ENCODE measurements at places on chromosomes 5 and 9.

DNA sequence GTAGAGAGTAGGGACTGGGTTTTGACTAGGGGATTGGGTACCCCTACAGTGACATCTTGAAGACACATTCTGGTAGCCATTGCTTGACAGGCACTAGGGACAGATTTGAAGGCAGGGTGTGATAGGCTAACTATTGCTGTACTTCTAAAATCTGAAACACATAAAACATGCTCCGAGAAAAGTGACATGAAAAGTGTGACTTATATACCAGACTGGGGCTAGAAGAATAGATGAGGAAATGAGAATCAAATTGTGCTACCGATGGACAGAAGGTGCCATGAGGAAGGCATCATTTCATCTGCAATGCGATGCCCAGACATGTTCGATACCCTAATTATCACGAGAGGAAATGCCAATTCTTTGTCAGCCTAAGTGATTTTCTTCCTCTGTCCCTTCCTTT lies 475.8 kb downstream of the SPOCK1 start:
- no peak for DNase-seq

GRCh38 chr9:70060883-70061507 lies 17.3 kb downstream of the MAMDC2 start:
- no peak for DNase-seq

GRCh38 chr9:15743512-15743911 lies 190.7 kb downstream of the CCDC171 start:
- no peak for DNase-seq

- DNase-seq = no peak
These were observed 908.2 kb upstream of the CDH10 start for GRCh38 chr5:25552871-25553481.

DNA sequence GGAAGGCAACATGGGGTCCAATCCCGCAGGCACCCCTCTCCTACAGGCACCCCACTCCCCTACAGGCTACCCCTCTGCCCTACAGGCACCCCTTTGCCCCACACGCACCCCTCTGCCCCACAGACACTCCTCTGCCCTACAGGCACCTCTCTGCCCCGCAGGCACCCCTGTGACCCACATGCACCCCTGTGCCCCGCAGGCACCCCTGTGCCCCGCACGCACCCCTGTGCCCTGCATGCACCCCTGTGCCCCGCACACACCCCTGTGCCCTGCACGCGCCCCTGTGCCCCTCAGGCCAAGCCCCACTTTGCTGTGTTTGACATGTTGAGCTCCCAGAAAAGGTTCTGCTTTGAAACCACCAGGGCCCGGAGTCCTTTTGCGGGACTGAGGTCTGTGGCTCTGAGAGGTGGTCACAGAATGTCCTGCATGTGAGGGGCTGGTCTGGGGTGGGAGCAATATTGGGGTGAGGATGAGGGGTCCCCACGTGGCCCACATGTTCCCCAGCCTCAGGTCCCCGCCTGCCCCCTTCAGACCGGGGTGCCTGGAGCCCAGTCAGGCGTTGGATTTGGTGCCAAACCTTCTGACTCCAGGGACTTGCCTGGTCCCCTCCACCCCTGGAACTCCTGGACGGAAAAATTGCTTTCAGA lies 616 bp upstream of the QRFP start:
- DNase-seq = no peak

- peak; percentile 65 for DNase-seq
These were observed 1.8 kb downstream of the PTGER4 start for GRCh38 chr5:40681363-40682153.

GRCh38 chr5:93062548-93062947 lies 518.5 kb downstream of the NR2F1-AS1 start:
- no peak for DNase-seq

DNA sequence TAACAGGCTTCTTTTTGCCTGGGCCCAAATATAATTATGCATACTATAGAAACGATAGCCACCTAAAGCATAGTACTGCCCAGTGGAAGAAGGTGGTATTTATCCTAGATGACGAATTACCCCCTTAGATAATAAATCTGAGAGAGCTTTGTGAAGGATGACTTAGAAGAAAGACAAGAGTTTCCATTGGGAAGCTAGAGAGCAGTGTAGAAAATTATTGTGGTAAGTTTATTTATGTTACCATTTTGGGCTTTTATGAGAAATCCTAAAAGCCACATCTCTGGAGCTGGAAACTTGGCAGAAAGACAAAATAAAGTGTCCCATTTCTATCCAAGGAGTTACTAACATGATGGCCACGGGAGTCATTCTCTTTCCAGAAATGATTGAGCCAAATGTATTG lies 172.0 kb upstream of the SEMA6A start:
- no peak for DNase-seq

DNA sequence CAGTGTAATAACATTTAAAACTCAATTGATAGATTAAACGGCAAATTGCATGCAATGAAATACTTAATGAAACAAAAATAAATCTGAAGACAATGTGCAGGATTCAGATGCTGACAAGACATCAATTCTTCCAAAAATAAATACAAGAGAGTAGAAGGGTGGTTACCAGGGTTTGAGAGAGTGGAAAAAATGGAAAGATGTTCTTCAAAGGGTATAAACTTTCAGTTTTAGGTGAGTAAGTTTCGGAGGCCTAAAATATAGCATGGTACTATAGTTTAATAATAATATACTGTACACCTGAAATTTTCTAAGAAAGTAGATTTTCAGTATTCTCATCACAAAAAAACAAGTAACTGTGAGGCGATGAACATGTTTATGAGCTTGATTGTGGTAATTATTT lies 48.2 kb upstream of the RASEF start:
- DNase-seq = no peak

GRCh38 chr5:14040542-14040941 lies 96.1 kb upstream of the DNAH5 start:
- DNase-seq = no peak

- peak; percentile 45 for DNase-seq
These were observed 80.4 kb upstream of the ADAMTSL1 start for GRCh38 chr9:18393340-18394130.

DNA sequence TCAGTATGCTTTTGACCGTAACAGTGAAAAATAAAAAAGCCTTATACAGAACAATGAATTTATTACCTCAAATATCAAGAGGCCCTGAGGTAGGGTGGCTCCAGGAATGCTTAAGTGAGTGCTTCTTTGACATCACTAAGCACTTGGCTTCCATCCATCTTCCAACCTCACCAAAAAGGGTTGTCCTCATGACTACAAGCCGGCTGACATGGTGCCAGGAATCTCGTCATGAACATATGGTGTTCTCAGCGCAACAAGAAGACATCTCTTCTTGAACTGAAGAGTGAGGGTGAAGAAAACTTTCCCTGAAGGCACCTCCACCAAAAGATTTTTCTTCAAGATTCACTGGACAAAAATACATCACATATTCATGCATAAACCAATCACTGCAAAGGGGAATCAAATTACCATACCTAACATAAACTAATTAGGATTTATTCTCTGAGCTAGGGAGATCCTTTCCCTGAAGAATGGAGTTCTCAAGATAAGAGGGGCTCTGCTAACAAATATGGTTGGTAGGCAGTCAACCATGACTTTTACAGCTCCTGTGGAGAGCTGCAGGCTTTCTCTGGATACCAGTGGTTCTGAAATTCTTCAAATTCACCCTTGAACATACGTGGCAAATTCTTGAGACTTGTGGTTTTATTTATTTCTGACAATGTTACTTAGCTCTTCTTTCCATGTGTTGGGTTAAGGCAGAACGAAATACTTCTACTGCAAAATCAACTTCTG lies 49.5 kb downstream of the AGXT2 start:
- no peak for DNase-seq

DNA sequence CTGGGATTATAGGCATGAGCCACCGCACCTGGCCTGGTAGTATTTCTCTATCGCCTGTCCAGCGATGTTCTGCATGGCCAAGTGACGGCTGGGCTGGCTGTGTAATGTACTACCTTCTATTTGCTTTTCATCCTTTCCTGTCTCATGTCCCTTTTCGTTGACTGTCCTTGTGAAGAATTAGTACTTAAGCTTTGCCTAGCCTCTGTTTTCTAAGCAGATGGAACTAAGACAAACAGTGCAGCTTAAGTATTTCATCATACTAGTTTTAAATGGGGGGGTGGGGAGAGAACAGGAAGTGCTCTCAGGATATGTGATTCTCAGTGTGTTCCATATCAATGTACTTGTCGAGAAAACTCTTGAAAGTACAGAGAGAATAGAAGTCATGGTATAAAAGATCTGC lies 31.7 kb upstream of the CCL21 start:
- DNase-seq = no peak
